Stimulated activated CD4-positive, alpha-beta T cell treated with anti-CD3 and anti-CD28 coated beads, Interleukin-2, amount 100 ng/mL, for 24 hours (primary cell): ENCODE measurements at places on chromosomes 2 and 18.
A peak's percentile ranks its signal among the peaks of the same experiment; 100 is the strongest.

GRCh38 chr2:29705616-29706015 is 215.8 kb downstream of the ALK start:
- no peak for DNase-seq

DNA sequence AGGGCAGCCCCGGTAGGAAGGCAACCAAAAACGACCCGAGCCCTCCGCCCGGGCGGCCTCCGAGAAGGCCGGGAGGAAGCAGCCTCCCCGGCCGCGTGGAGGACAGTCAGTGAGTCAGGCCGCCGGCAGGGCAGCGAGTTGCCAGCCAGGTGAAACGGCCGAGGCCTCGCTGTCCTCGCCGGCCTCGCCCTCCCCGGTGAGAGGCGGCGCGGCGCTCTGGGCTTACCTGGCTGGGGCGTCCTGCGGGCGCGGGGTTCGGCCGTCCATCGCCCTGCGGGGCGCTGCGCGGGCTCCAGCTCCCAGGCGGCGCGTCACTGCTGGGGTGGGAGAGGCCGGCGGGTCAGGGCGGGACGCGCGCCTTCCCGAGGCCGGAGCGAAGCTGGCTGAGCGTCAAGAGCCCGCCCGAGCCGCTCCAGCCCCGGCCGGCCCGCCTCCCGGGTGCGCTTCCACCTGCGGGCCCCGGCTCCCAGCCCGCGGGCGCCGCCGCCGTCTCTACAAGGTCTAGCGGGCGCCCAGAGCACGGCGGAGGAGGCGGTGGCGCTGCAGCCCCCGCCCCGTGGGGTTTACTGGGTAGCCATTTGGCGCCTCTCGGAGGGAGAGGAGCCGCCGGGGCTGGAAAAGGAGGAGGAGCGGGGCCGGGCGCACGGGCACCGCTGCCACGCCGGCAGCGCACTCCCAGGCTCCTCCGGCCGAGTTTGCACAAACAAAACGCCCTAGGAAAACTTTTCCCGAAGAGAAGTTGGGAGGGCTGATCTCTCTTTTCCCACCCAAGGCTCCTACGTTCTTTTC is 499 bp downstream of the COBLL1 start:
- peak; percentile 53 for DNase-seq

GRCh38 chr2:100321179-100321865 is 979 bp downstream of the LONRF2 start:
- no peak for DNase-seq

GRCh38 chr2:73418343-73418742 is 32.7 kb downstream of the ALMS1 start:
- no peak for DNase-seq

GRCh38 chr2:164780611-164781178 is 60.9 kb downstream of the COBLL1 start:
- DNase-seq, result no peak

- no peak for DNase-seq
Observed at GRCh38 chr2:159133797-159134196, 152.7 kb downstream of the WDSUB1 start.

DNA sequence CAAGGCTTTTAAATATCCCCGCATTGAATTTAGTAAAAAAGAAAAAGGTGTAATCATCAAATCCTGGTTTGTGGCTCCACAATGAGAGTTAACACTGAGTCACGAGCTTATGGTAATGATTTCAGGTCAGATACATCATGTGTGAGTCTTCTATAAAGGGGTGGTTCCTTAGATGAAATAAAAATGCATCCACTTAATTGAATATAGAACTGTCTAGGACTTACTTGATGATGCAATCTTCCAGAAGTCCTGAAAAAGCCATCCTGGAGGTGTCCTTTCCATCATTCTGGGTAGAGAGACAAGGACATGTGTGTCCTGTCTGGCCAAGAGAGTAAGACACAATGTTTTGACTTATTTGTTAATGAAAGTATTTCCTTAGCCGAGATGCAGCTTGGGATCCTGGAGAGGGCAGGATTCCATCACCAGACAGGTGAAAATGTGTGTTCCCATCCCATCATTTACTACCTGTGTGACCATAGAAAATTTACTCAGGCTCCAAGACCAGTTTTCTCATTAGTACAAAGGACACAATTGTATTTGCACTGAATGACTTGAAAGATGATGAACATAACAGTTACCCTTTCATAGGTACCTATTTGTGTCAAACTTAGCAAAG is 1539.8 kb upstream of the PIK3C3 start:
- DNase-seq, result no peak

DNA sequence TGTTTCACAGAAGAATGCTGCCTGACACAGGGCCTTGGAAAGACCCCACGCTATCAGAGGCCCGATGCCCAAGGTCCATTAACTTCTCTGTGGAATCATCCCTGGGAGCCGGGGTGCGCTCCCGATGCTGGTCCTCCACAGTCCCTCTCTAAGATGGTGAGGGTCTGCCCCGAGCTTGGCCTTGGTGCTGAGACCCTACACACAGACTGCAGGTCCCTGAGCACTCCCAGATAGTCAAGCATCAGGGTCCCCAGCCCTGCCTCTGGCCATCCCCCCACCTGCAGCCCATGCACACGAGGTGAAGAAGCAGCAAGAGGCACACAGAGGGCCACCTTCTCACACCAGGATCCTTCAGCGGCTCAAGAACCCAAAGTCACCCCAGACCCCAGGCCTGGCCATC is 263.3 kb downstream of the MYCN start:
- no peak for DNase-seq

DNA sequence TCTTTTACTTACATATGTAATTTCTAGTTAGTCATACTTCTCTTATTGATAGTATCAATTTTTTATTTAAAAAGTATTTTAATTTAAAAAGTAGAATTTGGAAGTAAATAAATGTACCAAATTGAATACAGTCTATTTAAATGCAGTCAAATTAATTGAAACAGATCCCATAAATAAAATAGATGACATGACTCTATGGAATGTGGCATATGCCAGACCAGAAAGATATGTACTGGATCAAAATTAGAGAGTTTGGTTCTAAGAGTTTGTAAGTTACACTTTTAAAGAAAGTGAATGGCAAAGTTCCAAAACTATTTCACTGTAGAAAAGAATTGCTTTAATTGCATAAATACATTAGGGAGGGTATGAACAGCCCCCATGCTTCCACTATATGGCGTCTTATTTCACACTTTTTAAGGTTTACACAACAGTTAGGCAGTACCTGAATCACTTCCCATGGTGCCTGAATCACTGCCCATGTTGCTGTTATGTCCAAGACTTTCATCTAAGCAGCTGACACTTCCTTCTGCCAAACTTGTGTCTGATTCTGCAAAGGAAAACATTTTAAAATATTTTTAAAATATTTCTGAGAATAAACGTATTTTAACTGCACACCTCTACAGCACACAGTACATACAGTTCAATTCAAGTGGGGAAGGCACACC is 25.2 kb downstream of the IFIH1 start:
- no peak for DNase-seq

DNA sequence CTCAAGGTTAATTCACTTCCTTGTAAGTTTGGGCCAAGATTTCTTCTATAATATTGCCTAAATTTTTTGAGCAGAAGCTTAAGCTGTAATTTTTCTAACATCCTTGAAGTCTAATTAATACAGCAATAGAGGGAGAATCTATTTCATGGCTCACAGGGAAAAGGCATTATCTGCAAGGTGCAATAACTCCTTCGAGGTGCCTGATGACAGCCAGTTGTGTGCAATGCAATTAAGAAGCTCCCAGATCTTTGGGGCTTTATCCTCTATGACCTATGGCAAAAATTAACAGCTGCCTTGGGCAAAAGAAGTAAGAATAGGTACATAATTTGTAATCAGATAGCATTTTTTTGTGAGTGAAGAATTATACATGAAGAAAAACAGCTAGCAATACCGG is 554.6 kb upstream of the SALL3 start:
- no peak for DNase-seq

GRCh38 chr2:134491771-134492441 is 226.9 kb downstream of the TMEM163 start:
- no peak for DNase-seq

DNA sequence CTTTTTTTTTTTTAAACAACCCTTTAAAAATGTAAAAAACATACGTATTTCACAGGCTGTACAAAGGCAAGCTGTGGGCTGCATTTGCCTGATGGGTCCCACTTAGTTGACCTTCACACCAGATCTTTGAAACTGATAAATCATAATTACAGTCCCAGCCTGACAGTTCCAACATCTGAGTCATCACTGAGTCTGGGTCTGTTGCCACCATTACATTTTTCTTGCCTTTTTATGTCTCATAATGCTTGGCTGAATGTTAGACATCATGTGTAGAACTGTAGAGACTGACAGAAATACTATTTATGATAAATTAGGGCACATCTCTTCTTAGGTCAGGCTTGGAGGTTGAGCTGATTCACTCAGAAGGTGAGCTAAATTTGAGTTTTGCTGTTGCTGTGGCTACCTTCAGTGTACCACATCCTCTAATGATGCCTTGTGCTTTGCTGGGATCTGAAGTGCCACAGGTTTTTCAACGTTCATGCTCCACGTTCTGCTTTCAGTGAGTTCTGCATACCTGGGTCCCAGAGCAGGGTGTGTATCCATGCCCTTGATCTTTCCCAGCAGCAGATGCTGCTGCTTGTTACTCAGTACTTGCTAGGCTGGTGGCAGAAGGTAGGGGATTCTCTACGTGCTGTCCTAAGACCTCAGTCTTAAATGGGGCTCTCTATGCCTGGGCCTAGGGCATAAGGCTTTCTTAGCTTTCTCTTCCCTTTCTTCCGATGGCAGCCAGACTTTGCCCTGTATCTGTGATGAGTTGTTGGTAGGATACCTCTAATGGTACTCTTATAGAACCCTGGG is 160.6 kb upstream of the SMAD7 start:
- no peak for DNase-seq

DNA sequence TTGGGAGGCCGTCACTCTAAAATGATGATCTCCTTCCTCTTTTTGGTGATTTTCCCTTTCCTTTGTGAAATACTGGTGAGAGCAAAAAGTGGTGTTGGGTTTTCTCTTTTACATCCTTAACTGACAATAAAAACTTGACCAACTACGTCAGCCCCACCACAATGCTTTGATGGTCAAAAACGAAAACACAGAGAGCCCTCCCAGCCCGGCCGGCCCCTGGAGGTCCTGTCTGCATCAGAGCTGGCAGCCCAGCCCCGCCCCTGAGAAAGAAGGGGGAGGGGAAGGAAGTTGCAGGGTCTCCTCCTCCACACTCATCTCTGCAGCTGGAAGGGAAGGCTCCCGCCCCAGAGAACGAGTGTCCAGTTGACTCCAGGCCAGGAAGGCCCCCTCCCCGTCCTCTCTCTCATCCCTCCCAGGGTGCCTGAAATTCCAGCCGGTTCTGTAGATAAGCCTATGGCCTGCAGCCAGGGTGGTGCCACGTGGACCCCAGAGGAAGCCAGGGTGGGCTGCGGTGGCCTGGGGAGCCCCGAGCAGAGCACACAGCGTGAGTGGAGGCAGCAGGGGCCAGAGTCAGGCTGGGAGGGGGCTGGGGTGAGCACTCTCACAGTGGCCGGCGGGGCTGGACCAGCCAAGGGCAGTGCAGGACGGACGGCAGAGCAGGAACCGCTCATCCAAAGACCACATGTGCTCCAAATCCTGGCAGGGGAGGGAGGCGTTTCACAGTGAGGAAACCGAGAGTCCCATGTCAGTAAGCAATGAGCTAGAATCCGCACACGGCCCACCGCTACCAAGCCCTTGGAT is 19.8 kb downstream of the BIN1 start:
- DNase-seq, result no peak

- DNase-seq, result no peak
Observed at GRCh38 chr18:48942554-48943261, 8.1 kb downstream of the SMAD7 start.

DNA sequence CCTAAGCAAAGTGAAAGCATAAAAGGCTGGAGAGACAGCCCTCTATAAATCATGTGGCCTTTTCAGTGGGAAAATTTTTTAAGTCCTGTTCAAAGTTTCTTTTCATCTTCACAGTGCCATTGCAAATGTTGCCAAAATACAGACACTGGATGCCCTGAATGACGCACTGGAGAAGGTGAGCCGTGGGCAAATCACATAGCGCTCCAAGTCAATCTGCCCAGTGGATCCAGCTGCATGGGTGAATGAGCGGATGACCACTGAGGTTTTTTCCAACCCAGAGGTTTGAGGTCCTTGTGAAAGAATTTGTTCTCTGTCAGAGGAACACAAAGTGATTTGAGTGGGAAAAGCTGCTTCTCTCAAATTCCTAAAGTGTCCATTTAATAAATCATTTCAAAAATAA is 11.8 kb downstream of the DAPL1 start:
- no peak for DNase-seq

DNA sequence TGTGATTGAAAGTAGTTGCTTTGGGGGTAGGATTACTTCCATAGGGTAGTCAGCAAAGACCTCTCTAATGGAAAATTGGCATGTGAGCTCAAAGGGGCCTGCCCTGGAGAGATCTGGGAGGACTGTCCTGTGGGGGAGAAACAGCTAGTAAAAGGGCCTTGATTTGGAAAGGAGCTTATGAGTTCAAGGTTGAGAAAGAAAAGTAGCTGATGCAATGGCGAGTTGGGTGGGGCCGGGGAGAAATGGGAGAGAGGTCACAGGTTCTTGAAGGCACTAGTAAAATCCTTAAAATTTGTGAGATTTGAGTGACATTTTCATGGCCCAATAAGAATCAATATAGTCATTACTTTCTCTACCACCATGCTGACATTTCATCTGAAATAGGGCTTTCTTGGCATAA is 82.0 kb upstream of the CCDC195 start:
- no peak for DNase-seq
